ENCODE measurements at places on chromosomes 4 and X.

DNA sequence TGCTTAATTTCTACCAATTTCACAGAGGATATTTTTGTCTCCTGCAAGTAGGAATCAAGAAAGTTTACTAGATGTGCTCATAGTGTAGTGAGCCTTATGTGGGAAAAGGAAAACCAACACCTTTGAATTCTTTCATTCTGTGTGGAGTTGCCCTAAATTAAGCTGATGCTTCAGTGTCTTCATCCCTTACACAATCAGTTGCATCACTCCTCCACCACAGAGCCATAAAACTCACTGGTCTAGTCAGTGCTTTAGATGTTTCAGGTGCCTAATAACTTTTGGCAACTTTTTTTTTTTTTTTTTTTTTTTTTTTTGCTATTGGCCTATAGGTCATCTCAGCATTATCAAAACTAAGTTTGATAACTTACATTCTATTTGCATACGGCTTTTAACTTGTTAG, 41.5 kb downstream of the HHIP start:
- no peak for DNase-seq

- DNase-seq = no peak
Observed at GRCh38 chr4:80219301-80220025, 22.2 kb downstream of the PRDM8 start.

DNA sequence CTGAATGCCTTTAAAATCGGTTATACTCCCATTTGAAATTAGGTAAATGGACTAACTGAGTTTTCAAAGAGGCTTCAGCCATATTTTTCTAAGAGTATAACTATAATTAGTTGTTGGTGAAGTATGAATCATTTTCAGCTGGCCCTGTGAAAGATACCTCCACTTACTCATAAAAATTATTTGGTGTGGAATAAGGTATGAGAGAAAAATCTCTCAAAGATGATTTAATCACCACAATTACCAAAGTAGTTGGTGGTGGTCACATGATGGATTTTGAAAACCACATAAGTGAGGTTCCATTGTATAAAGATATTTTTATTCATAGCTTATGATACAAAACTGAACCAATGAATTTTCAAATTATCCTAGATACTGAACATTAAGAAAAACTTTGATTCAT, 9.0 kb upstream of the KLHL2 start:
- DNase-seq = no peak

GRCh38 chr4:98631506-98631905, 26.9 kb downstream of the TSPAN5 start:
- DNase-seq = no peak

GRCh38 chrX:132508834-132509233, 20.0 kb upstream of the MBNL3 start:
- DNase-seq = no peak

GRCh38 chr4:86848732-86849619, at the start of gene SLC10A6:
SLC10A6 (minus strand) TSS chr4:86849384; CDS start chr4:86849115, 269 bp downstream.
- DNase-seq = no peak

DNA sequence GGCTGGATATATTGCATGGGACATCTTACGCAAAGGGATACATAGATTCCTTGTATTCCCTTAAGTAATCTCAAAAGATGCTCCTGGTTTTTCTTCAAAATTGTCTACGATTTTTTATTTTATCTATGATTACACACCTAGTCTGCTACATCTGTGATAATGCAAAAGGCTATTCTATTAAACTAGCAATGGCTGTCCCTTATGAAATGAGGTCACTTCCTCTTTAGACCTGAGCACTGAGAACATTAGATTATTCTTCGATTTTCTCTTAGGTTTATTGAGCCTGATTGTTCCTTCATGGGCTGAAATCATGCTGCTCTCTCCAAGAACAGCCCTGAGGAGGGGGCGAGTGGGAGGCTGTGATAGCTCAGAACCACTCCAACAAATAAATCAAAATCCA, 126.8 kb upstream of the ENPP6 start:
- DNase-seq = no peak

GRCh38 chr4:118389721-118390120, 36.9 kb upstream of the PRSS12 start:
- DNase-seq = no peak

GRCh38 chr4:123846561-123846960, 450.0 kb downstream of the SPRY1 start:
- DNase-seq = no peak

- DNase-seq = no peak
Observed at GRCh38 chr4:120821977-120822376, 100.5 kb downstream of the PRDM5 start.

GRCh38 chr4:7475207-7475606, 40.5 kb upstream of the PSAPL1 start:
- DNase-seq = no peak

DNA sequence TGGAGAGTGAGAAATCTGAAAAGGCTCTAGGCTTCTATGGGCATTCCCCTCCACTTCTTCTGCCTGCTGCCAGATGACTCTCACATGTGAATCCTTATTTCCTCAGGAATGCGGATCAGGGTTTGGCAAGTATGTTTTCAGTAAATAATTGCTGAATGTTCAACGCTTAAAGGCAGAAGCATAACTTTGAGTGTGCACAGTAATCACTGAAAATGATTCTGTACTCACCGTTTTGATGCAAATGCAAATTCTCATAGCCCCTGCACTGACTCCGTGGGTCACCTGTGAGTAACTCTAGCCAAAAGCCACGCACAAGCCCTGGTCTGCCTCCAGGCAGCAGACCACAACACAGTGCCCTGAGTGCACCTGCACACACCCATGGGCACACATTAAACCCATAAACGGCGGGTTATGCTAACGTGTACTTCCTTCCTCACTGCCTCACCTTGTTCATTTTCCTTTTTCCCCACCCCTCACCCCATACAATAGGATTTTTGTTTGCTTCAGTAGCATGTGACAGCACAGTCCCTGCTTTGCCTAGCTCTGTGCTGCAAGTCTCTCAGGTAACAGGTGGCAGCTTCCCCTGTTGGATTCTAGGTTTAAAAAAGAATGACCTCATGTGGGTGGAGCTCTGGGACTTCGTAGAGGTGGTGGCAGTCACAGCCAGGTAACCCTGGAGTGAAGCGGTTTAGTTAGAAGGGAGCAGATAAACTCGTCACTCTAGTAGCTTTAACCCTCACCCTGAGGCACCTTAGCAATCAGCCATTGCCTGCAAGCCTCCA, at the start of gene ARHGEF38:
TSS of gene ARHGEF38 (plus strand) at position 656 of the 782 bp plus-strand sequence. CDS start 146 bp downstream, outside the sequence.
- DNase-seq = no peak

DNA sequence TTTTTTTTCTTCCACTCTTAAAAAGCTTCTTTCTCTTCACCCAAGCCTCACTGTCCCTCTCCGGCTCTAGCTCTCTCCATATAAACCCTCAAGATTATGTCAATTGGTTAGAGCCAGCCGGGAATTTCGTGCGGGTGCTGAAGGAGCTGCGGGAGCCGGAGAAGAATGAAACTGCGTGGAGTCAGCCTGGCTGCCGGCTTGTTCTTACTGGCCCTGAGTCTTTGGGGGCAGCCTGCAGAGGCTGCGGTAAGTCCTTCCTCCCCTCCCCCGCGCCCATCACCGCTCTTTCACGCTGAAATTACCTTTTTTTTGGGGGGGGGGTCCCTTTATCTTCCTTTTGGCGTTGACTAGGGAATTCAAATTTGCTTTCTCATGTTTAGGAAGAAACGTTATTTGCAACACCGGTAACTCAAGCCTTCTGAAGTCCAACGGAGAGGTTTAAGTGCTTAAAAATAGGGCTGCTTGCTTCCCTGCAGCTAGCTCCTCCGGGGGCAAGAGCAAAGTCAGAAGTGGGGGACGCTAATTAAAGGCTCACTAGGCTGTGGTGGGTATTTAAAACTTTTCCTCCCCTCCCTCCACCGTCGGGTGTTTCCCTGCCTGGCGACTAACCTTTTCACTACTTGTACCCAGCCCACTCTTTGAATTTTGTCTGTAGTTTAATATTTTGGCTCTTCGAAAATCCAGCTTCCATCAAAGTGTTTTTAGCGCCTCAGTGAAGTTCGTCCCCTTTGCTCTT, 491 bp downstream of the COL4A5 start:
- DNase-seq = no peak

GRCh38 chr4:159016593-159017024, 86.3 kb upstream of the RAPGEF2 start:
- DNase-seq = no peak

GRCh38 chrX:101693476-101693875, 33.8 kb upstream of the ARMCX2 start:
- no peak for DNase-seq

DNA sequence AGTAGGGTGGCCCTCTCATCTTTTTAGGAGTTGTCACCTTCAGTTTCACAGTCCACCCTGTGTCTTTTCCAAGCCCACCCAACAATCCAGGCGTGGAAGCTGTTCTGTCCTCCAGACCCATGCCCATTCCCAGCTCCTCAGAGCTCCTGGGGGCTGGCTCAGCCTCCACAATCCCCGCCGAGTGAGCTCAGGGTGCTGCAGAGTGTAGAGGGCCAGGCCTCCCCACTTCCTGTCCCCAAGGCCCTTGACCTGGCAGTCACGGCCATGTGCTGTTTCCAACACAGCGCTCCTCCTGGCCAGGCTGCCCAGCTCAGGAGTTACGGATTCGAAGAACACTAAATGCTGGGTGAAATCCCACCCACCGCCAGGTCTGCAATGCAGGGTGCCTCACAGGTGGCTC, 31.8 kb downstream of the PDHA1 start:
- DNase-seq = no peak

- DNase-seq = no peak
Observed at GRCh38 chr4:129358571-129358970, 262.6 kb downstream of the C4orf33 start.

DNA sequence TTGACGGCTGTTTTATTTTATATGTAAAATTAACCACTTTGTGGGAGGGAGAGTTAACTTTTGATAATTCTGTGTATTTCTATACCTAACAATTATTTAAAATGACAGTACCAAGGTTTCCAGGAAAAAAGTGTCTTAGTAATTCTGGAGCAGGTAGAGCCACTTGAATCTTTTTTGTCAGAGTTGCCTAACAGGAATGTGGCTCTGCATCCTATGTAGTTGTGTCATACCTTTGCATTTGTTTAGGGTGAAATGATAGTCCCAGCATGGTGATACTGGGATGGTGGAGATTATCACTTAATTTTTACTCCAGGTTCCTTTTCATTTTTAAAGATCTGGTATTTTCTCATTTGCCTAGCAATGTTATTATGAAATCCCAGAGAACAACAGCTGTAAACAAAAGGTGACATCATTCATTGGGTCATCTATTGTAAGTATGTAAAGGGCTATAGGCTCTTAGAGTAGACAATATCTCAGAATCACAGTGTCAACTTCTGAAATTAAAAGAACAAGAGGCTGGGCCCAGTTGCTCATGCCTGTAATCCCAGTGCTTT, 9.6 kb downstream of the SGMS2 start:
- no peak for DNase-seq

- no peak for DNase-seq
Observed at GRCh38 chr4:30268370-30268769, 451.8 kb upstream of the PCDH7 start.

- DNase-seq = no peak
Observed at GRCh38 chr4:4392501-4393183, 5.7 kb downstream of the NSG1 start.

DNA sequence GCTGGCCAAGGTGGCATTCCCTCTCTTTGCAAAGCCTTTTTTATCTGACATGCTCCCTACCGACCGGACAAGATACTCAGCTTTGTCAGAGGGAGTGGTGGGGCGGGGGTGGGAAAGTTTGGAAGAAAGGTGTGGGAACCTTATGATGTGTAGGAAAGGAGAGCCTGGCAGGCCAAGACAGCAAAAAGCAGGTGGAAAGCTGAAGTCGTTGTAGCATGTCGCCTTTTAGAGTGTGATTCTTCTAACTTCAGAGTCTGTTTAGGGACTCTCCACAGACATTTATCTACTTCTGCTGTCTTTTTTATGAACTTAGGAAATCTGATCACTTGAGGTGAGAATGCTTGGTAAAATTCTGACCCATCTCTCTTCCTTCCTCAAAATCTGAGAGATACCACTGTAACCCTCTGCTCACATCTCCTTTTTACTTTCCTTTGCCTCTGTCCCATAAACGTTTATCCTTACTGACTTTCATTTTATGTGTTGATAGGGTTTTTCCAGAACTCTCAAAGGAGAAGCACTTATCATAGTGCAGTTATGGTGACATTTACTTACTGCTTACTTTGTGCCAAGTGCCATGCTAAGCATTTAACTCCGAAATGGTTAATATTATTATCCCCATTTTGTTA, 8.2 kb upstream of the RUFY3 start:
- no peak for DNase-seq

GRCh38 chrX:44428989-44429627, 85.6 kb upstream of the EFHC2 start:
- no peak for DNase-seq

GRCh38 chr4:113884655-113885054, 94.8 kb downstream of the ARSJ start:
- no peak for DNase-seq

DNA sequence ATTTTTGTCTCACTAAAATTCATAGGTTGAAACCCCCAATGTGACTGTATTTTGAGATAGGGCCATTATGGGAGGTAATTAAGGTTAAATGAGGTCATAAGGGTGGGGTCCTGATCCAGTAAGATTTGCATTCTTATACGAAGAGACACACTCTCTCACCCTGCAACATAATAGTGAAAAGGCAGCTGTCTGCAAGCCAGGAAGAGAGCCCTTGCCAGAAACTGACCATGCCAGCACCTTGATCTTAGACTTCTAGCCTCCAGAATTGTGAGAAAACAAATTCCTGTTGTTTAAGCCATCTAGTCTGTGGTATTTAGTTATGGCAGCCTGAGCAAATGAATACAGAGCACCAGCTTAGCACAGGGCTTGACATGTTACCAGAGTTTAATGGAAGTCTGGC, 17.5 kb upstream of the IGSF1 start:
- DNase-seq = no peak

DNA sequence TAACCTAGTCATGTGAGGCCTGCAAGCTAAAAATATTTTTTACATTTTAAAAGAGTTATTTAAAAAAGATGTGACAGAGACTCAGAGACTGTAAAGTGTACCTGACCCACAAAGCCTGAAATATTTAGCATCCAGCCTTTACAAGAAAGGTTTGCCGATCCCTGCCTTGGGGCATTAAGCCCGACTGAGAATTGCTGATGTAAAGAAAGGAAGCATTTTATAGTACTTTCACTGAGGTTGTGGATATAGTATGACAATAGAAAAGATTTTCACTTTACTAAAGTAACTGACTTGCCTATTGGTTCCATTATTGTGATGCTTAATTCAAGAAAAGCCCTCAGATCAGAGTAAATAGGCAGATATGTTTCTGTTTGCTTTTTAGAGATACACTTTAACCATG, 17.0 kb downstream of the STK26 start:
- DNase-seq = no peak

GRCh38 chr4:72567821-72568675, 973 bp downstream of the ADAMTS3 start:
- no peak for DNase-seq

DNA sequence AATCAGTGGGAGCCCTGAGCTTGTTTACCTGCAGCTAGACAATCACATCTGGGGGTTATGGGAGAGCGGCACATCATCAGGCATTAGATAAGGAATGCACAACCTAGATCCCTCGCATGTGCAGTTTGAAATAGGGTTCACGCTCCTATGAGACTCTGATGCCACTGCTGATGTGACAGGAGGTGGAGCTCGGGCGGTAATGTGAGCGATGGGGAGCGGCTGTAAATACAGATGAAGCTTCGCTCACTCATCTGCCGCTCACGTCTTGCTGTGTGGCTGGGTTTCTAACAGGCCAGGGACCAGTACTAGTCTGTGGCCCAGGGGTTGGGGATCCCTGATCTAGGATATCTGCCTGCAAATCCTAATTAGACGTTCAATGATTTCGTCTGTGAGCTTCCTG, 90.3 kb downstream of the CRMP1 start:
- no peak for DNase-seq

GRCh38 chrX:141732031-141732430, 33.5 kb upstream of the SPANXD start:
- no peak for DNase-seq
